Stimulated activated CD4-positive, alpha-beta T cell treated with anti-CD3 and anti-CD28 coated beads, TNF-alpha, amount 100 ng/mL, for 24 hours (primary cell): ENCODE measurements at places on chromosomes 6 and 20.

DNA sequence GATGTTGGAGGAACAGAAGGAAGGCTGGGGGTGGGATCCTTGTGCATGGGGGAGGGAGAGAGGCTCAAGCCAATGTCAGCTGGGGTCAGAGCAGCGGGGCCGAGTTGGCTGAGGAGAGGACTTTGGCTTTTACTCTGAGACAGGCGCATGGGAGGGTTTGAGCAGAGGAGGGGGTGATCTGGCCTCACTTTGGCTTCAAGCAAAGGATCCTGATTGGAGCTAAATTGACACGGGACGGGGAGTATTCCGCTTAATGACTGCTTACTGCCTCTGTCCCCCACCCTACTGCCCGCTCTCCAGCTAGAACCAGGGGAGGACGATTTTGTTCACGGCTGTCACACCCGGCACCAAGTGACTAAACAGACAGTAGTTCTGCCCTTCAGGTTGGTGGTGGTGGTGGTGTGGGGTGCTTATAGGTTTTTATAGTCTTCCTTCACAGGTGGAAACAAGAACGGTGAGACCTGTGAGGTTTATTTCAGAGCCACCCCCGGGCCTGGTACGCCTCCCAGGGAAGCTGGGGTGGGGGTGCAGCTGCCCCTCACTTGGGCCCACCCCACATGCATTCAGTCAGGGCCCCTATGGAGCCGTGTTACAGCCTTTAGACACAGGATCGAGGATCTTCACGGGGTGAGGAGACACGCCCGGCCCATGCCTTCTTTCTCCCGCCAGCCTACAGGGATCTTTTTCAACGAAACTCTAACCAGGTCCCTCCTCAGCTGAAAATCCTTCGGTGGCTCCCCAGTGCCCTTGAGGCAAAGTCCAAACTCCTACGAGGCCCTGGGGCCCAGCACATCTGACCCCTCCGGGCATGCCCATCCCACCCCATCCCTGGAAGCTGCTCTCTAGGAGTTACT lies 1.3 kb upstream of the SNAI1 start:
- DNase-seq = no peak

DNA sequence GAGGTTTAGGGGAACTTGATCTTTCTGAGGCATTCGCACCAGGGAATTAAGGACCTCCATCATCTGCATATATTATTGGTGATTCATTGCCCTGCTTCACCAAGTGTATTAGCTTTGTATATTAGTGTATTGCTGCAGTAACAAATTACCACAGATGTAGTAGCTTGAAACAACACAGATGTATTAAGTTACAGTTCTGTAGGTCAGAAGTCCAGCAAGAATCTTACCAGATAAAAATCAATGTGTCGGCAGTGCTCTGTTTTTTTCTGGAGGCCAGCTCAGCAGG lies 65.8 kb downstream of the HMGN3 start:
- no peak for DNase-seq

DNA sequence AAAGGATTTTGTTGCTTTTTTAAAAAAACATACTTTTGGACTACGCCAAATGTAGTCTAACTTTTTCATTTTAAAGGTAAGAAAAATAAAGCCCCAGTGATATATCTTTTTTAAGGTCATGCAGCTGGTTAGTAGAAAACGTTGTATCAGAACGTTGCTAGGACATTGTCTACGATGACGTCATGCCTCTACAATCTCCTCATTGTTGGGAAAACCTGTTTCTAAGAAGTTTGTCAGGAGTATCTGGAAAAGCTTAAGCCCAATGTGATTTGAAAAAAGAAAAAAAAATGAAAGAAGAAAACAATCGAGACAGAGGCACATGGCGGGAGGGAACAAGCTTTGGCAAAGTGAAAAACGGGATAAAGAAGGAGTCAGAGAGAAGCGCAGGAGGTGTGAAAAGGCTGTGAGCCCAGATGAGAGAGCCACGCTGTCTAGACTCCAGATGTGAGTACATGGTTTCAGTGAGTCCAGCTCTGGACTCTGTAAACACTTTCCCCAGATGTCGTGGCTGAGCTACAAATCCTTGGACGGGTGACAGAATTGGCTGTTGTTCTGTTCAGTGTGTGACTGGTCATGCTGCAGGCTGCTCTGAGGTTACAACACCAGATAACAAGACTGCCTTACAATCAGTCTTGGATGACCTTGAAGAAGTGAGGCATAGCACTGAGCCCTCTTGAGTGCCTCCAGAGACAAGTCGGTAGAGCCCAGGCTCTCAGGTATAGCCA lies 656.7 kb upstream of the ID4 start:
- no peak for DNase-seq

GRCh38 chr20:63688228-63689045 lies 8.0 kb upstream of the TNFRSF6B start:
- no peak for DNase-seq

GRCh38 chr6:82957868-82958245 lies 107.8 kb downstream of the UBE3D start:
- no peak for DNase-seq

- no peak for DNase-seq
Observed at GRCh38 chr6:16674801-16675392, 86.4 kb downstream of the ATXN1 start.

DNA sequence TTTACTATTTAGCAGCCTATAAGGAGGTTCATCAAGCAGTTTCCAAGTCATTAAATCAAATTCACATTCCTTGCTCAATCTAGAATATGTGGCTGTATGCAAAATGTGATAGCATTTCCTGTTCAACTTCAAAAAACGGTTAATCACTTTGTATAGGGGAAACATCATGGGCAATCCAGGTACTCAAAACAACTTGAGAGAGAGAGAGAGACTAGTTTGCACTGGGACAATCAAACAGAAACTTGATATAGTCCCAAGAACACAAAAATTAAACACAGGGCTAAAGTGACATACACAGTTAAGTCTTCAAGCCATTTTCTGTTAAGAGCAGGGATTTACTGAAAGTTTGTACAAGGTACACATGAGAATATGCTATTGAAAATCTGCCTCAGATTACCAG lies 7.4 kb downstream of the CPNE1 start:
- no peak for DNase-seq

DNA sequence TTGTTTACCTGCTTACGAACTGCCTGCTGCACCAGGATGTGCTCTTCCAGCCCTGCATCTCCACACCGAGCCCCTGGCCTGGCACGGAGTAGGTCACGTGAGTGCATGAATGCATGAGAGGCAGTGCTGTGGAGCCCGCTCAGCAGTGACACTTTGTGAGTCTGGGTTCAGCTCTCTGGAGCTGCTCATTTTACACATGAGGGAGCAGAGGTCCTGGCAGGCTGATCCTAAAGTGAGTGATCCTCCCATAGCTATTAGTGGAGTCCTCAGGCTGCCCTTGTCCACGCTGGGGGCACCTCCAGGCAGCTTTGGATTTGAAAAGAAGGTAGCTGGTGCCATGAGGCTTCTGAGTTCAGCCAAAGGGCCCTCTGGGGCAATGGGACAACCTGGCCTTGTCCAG lies 64.2 kb downstream of the EDN3 start:
- DNase-seq = no peak

- DNase-seq = no peak
Observed at GRCh38 chr20:44070139-44070900, 116.7 kb downstream of the JPH2 start.
